ENCODE measurements at places on chromosomes 5 and 9.

DNA sequence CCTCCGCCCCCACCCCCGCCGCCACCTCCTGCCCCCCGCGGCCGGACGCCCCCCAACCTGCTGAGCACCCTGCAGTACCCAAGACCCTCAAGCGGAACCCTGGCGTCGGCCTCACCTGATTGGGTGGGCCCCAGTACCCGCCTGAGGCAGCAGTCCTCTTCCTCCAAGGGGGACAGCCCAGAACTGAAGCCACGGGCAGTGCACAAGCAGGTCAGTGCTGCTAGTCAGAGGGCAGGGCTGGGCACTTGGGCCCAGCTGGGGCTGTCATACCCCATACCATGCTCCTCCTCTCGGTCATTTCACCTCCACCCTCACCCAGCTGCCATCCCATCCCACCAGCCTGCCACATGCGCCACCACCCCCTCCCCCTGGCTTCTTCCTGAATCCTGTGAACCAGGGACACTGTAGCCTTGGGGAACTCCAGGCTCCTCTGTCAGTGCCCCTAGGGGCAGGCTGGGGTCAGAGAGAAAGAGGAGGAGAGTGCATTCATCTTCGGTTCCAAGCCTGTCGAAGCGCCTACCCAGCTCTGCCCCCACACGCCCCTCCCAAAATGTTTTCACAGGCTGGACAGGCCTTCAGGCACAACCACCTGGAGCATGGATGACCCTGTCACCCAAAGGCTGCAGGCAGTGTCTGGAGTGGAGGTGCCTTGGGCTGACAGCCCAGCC, 122.0 kb downstream of the DAB2IP start:
- DNase-seq: no peak

DNA sequence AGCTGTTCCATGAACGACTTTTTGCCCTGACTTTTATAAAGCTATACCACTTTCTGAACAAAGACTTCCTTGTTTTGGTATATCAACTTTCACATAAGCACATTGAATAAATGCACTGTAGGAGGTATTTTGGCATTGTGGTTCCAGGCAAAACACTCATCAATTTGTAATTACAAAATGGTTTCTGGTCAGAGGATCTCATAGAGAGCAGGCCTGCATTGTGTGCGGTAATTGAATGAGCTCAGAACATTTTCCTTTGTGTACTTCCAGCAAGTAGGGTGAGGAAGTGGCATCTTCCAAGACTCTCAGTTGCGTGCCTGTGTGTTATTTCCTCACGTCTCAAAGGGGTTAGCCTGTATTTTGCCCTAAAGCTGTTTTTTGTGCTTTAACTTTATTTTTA, 89.2 kb downstream of the PDE6A start:
- peak; percentile 85 for DNase-seq

DNA sequence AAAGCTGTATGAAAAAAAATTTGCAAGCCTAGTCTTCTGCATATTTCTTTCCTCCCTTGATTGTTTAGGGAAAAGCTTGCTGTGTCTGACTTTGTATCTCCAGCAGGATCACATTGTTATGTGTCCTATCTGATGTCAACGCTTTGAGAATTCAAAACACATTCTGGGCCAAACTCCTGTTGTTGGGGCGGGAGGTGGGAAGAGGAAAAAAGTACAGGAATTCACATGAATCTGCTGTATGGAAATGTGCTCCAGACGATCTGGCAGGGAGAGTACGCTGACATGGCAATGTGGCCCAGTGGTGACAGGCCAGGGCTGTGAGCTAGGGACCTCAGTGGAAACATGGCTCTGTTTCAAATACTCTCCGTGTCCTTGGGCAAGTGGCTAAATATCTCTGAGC, 87.4 kb upstream of the GNA14 start:
- DNase-seq: no peak

DNA sequence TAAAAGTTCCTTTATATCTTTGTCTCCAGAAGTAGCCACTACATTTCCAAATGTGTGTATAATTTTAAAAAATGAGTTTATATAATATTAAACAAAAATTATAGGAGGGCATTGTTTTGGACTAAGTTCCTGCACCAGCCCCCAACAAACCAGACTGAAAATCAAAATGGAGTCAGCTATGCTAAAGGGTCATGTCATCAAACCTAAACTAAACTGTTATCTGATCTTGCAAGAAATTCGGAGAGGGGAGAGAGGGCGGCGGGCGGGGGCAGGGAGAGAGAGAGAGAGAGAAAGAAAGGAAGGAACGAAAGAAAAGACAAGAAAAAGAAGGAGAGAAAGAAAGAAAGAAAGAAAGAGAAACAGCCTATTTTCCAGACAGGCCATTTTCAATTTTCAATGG, 63.5 kb downstream of the DOCK2 start:
- DNase-seq: no peak

GRCh38 chr5:178790371-178790770, 59.9 kb upstream of the ZNF354A start:
- no peak for DNase-seq

- DNase-seq: peak; percentile 46
Measured at GRCh38 chr9:131402073-131402472, 8.2 kb downstream of the PRRC2B start.

DNA sequence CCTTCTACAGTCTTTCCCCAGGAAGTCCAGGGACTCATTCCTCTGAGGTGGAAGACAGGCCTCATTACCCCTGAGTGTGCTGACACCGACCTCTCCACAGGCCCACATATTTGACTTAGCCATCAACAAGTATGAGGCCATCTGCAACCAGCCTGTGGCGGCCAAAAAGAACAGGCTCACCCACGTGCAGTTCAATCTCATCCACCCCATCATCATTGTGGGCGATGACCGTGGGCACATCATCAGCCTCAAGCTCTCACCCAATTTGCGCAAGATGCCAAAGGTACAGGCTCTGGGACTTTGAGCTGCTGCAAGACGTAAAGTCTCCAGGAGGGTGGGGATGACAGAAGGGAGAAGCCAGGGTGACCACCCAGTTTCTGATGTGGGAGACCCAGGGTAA, 5.6 kb downstream of the ENHO start:
- DNase-seq: no peak

- no peak for DNase-seq
Measured at GRCh38 chr5:43523662-43524072, 8.7 kb upstream of the C5orf34 start.

- no peak for DNase-seq
Measured at GRCh38 chr9:34734720-34735119, 24.8 kb upstream of the CCL21 start.

DNA sequence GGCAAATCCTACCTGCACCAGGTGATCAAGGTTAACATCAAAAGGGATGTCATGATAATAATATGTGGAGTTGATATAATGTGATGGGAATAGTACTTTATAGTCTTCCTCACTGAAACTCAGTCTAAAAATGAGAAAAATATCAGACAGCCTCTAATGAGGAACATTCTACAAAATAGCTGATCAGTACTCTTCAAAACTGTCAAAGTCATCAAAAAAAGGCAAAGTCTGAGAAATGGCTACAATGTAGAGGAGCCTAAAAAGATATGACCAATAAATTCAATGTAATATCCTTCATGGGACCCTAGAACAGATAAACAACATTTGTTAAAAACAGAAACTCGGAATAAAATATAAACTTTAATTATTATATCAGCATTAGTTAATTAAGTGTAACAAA, 95.7 kb downstream of the CEMIP2 start:
- no peak for DNase-seq

DNA sequence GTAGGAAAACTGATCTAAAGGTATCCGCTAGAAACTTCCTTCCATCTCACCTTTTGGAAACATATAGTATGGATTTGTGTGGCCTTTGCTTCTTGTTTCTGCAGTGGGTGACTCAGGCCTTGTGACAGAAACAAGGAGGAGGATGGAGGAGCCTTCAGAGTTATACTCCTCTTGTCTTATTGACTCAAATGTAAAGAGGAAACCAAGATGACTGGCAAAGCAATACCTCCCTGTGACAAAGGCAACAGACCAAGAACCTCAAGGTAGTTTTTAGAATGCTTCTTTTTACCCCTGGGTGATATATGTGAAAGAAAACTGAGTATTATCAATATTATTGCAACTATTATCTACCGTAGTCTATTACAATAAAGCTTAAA, 123.3 kb upstream of the SLIT3 start:
- no peak for DNase-seq

GRCh38 chr5:84057211-84057610, 327.5 kb downstream of the EDIL3 start:
- no peak for DNase-seq

DNA sequence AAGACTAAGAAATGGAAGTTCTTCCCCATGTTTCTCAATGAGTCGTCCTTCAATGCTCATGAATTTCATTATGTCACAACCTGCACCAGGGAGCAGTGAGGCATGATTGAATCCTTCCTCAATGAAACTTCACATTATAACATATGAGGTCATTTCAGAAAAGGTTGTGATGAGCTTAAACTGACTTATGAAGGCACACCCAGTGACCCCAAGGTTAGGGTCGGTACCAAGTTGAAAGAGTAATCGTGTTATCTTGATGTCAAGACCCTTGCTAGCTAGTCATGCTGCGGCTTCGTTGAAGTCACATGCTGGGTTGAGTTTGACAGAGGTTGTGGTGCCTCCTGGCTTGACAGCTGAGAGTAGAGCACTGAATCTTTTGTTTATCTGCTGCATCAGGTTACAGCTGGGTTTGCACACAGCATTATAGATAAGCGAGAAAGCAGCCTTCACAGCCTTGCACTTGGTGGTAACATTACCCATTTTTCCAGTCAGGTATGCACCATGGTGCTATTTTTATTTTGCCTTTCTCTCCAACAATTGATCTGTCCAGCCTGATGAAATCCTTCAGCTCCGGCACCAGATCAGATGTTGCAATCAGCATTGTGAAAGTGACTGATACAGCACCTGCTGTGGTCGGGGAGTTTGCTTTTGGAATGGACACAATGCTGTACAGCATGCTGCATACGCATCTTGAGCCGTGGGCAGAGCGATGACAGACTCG, 133.2 kb downstream of the ERCC6L2 start:
- DNase-seq: no peak

- no peak for DNase-seq
Measured at GRCh38 chr5:113359419-113359818, 75.4 kb downstream of the TSSK1B start.

DNA sequence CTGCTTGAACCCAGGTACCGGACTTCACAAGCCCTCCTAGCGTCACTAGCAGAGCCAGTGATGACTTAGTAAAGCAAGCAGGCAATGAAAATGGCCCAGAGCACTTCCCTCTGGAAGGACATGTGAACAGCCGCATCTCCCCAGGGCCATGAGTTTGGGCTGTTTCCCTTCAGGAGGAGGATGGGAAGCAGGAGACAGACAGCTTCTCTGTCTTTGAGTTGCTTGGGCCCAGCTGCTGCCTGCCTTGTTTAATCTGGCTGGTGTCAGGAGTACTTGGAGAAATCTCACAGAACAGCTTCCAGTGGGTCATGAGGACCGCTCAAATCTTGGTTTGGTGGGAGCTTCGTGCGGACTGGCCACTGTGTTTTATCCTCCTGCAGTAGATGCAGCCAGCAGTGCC, 25.4 kb upstream of the WWC1 start:
- DNase-seq: no peak

GRCh38 chr9:131038256-131039128, 29.5 kb downstream of the LAMC3 start:
- DNase-seq: no peak

GRCh38 chr5:68544648-68545552, 329.3 kb downstream of the PIK3R1 start:
- DNase-seq: peak; percentile 88

DNA sequence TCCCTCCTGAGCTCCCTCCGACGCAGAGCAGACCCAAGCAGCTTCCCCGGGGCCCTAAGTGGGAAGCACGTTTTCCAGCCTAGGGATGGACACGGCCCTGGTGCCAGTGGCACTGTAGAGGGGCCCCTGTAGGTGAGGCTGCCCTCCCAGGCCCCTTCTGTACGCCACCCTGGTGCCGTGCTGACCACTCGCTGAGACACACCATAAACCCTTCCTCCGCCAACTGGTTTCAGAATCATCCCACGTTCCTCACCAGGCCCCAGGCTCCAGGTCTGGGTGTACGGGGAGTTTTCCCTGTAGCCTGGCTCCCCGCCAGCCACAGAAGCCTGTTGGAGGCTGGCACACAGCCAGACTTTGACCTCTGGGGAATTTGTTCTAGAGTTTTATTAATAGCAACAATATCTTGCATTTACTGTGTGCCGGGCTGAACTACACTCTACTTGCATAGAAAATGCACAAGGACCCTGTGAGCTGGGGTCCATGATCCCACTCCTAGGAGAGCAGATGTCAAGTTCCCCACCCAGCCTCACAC, 18.2 kb upstream of the WDR38 start:
- peak; percentile 94 for DNase-seq

DNA sequence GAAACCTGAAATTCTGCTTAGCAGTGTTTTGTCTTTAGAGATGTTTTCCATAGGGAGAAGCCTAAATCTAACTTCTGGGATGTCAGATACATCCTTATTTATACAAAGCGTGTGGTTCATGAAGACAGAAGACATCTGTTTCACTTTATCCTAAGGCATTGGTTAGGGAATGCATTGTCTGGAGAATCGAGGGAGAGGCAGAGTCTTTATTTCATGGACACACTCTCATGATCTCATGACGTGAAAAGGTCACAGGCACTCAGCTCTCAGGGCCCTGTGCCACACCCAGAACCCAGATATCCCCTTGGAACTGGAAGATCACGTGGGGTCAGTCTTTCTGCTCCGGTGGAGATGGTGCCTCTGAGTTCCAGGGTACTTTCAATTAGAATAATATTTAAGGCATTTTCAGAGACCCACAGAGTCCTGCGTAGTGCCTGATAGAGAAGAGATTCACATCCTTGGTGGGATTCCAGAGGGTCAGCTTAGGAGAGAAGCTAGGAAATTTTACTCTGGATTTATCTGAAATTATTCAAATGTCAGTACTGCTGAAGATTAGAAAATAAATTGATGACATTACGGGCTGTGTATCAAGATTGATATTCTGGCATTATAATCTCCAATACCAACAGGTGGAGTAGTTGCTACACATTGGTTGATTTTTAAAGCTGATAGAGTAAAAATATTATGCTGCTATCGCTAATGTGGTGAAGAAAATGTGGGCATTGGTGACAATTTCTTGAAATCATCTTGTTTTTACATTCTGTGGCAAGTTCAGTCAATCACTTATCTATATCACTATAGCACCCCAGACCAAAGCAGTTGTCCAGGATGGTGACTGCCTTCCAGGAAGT, 378.3 kb downstream of the MTRR start:
- DNase-seq: peak; percentile 11

- DNase-seq: no peak
Measured at GRCh38 chr9:116300360-116300870, 146.8 kb downstream of the PAPPA start.

GRCh38 chr9:115191667-115192066, 73.7 kb upstream of the TNC start:
- DNase-seq: no peak

DNA sequence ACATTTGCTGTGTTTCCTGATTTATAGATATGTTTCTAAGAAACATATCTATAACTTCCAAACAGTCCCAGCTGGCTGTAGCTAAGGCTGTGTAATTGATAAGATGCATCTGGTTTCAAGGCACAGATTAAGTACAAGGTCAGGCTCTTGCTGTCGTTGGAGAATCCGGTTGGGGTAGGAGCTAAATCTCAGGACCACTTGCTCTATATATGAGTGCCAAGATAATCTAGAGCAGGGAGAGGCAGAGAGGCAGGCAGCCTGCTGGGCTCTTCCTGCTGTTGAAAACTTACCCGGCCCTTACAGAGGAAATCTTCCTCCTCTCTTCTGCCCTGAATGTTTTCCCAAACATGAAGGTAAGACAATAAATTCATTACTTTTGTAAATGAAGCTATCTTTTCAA, at the start of gene C7:
TSS of gene C7 (plus strand) at position 234 of the 400 bp plus-strand sequence. CDS start at position 348, 114 bp downstream.
- DNase-seq: peak; percentile 3
